ENCODE measurements at places on chromosomes 3 and 15.

GRCh38 chr15:53129121-53129904, 339.2 kb upstream of the ONECUT1 start:
- DNase-seq: no peak

GRCh38 chr3:189772584-189772983, 141.4 kb downstream of the TP63 start:
- no peak for DNase-seq

DNA sequence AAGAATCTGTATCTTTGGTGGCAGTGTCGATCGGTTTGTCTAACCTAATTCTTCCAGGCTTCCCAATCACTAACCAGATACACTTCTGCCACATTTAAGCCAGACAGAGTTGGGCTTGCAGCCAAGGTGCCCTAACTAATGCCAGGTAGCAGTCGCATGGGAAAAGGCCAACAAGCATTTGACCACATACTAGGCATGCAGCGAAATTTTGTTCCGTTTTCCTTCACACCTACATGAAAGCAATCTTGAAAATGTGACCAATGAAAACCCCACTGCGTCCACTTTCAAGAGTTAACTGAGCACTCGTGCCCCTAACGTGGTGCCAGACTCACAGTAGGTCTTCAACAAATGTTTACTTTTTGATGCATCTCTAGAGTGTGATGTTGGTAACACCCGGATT, 192.2 kb upstream of the TPM1 start:
- DNase-seq: no peak

- DNase-seq: no peak
Observed at GRCh38 chr3:139655909-139656595, 21.7 kb downstream of the NMNAT3 start.

GRCh38 chr3:131630807-131631206, 128.0 kb upstream of the MRPL3 start:
- no peak for DNase-seq

GRCh38 chr3:39146083-39146501, 7.3 kb downstream of the CSRNP1 start:
- DNase-seq: no peak

DNA sequence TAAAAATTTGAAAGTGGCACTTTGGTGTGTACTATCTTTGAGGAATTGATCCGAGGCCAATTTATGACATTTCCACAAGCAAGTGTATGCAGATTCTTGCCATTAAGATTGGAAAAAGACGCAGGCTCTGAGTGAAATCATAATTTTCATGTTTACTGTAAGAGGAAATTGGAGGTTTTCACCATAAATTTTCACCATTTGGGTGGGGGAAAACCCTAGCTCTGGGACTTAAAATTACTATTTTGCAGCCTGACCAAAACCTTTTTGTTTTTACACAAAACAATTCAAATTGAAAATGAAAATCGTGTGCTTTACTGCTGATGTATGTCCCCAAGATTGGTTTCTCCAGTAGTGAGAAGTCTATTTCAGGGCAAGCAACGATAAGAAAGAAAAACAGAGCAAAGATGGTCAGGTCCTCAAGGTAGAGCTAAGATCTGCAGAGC, 282.6 kb downstream of the FOXP1 start:
- no peak for DNase-seq
